ENCODE measurements at places on chromosomes 4 and X. TPM values are rescaled to one million over a fixed set of nuclear protein-coding genes. Genes with fewer than 3 reads are reported as not detected.
A peak's percentile ranks its signal among the peaks of the same experiment; 100 is the strongest.

The ATP1B4 gene
- not detected for polyA plus RNA-seq

The TSPAN7 gene
- 23.8 TPM for polyA plus RNA-seq

The ATP2B3 gene
- not detected for polyA plus RNA-seq

The PRKG2 gene
- 19.9 TPM for polyA plus RNA-seq

The SNX12 gene
- 66.1 TPM for polyA plus RNA-seq

The AKAP4 gene
- polyA plus RNA-seq, result not detected

The MAGEE1 gene
- not detected for polyA plus RNA-seq

The GPAT3 gene
- polyA plus RNA-seq, result 13.0 TPM

- no peak overlapping the region for H3K4me3 ChIP-seq
- no peak for DNase-seq
- no peaks in the 10 kb centered on the region for H3K27me3 ChIP-seq
- no peaks in the 10 kb centered on the region for H3K4me1 ChIP-seq
These were observed 22.8 kb downstream of the USP38 start for GRCh38 chr4:143207555-143207954.

DNA sequence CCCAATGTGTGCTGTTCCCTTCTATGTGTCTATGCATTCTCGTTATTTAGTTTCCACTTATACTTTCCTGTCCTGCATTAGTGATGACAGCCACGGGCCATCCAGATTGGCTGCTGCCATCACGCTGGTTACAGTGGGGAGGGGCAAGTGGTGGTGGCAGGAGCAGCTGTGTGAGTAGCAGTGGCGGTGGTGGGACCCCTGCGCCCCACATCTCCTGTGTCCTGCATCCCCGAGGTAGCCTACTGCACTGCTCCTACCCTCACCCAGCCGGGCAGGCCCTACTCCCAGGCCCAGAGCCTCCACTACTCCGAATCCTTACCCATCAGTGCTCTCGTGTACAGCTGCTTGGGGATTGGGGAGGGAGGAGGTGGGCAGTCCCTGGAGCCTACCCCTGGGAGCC lies 798.7 kb upstream of the AGA start:
- no peaks in the 10 kb centered on the region for H3K36me3 ChIP-seq
- DNase-seq, result no peak
- H3K27ac ChIP-seq, result no peak overlapping the region
- H3K27me3 ChIP-seq, result no peaks in the 10 kb centered on the region

DNA sequence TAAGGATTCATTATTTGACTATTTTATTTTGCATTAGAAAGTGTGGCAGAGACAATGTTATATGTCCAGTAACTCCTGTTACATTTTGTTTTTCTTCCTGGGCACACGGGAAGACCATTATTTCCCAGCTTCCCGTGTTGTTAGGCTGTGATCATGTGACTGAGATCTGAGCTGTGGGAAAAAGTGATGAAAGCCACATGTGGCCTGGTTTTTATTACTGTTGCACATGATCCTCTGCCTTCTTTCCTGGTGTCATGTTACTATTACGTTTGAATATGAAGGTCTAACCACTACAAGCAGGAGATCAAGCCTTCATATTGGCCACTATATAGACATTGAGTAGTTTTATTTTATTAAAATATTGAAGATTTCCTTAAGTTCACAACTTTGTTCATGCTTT lies 28.2 kb upstream of the MID1 start:
- H3K27me3 ChIP-seq, result no peaks in the 10 kb centered on the region
- no peak for DNase-seq
- no peak overlapping the region for H3K4me3 ChIP-seq
- H3K27ac ChIP-seq, result no peak overlapping the region

DNA sequence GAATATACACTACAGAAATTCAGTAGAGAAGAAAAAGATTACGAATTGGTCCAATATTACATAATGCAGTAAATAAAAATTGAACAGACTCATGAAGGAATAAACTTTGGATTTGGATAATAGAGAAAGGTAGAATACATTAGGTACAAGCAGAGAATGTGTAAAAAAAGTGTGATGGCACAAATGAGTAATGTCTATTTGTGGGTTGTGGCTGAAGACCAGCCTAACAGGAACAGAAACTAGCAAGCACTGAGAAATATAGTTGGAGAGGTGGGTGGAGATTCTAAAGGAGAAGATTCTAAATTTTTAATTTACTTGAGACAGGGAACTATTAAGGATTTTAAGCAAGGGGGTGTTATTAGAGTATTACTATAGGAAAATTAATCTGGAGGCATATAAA lies 15.2 kb upstream of the CLOCK start:
- no peaks in the 10 kb centered on the region for H3K27me3 ChIP-seq
- no peak for DNase-seq
- no peak overlapping the region for H3K4me3 ChIP-seq
- H3K4me1 ChIP-seq, result no peaks in the 10 kb centered on the region
- no peak overlapping the region for H3K27ac ChIP-seq

DNA sequence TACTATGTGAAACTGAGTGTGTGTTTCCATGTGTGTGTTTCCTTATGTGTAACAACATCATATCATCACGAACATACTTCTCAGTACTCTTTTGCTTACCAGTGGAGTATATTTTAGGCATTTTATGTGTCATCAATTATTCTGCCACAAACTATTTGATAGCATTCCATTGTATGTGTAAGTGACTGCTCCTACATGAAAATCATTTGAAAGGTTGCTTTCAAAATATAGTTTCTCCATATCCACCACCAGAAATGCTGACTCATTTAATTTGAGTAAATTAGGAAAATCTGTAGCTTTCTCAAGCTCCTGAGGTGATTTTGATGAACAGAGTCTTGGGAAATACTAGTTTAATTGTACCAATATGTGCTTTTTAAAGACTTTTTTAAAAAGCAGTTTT lies 376.2 kb downstream of the PCDH18 start:
- no peak overlapping the region for H3K27ac ChIP-seq
- no peaks in the 10 kb centered on the region for H3K27me3 ChIP-seq
- no peak for DNase-seq
- no peaks in the 10 kb centered on the region for H3K36me3 ChIP-seq
- no peak overlapping the region for H3K4me3 ChIP-seq

GRCh38 chrX:132119283-132119682 lies 8.5 kb downstream of the FRMD7 start:
- DNase-seq, result no peak
- H3K27ac ChIP-seq, result no peak overlapping the region
- no peaks in the 10 kb centered on the region for H3K27me3 ChIP-seq
- H3K4me3 ChIP-seq, result no peak overlapping the region
- H3K36me3 ChIP-seq, result no peaks in the 10 kb centered on the region

- DNase-seq, result no peak
- no peaks in the 10 kb centered on the region for H3K27me3 ChIP-seq
- no peak overlapping the region for H3K4me3 ChIP-seq
- no peaks in the 10 kb centered on the region for H3K4me1 ChIP-seq
These were observed 185.3 kb downstream of the MID1IP1 start for GRCh38 chrX:38986586-38986985.

DNA sequence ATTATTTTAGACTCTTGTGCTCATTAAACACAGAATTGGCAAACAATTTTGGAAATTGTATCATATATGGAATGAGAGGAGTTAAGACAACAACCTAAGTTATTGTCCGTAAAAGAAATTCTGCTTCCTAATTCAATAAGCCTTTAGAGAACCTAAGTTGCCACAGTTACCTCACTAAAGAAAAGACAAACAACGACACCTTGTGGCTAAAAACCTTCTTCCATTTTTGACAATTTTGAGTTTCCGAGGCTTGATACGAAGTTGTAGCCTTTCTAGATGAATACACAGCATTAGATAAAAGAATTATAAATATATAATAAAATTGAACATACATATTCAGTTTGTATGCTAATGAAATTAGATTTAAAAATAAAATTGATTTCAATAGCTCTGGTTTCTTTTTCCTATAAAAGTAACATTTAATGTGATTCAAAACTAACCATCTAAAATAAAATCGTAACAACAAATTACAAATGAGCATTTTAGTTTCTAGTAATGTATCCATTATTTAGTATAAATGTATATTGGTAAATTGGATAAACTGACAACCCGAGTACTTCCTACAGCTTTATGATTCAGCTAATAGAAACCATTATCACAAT lies 275.1 kb downstream of the GPM6A start:
- no peaks in the 10 kb centered on the region for H3K4me1 ChIP-seq
- no peak overlapping the region for H3K4me3 ChIP-seq
- no peaks in the 10 kb centered on the region for H3K27me3 ChIP-seq
- DNase-seq, result no peak

DNA sequence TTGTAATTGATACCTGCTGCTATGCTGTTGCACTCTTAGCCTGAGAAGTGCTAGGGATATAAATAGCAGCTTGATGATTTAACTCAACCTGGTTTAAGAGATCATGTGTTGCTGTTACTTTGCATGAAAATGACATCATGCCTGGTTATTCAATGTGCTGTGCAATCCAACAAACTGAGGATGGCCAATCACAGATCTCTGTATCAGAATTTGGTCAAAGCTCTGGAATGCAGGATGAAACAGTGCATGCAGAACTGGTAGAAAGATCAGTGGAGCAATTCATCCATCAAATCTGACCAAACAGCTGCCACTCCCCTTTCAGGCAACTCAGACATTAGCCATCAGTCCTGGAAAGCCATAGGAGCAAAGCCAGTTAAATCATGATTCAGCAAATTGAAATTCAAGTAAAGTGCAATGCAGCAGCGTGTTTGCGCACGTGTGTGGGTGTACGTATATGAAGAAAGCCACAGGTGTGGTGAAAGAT lies 160.3 kb upstream of the RASGEF1B start:
- no peaks in the 10 kb centered on the region for H3K27me3 ChIP-seq
- no peaks in the 10 kb centered on the region for H3K36me3 ChIP-seq
- H3K27ac ChIP-seq, result no peak overlapping the region

DNA sequence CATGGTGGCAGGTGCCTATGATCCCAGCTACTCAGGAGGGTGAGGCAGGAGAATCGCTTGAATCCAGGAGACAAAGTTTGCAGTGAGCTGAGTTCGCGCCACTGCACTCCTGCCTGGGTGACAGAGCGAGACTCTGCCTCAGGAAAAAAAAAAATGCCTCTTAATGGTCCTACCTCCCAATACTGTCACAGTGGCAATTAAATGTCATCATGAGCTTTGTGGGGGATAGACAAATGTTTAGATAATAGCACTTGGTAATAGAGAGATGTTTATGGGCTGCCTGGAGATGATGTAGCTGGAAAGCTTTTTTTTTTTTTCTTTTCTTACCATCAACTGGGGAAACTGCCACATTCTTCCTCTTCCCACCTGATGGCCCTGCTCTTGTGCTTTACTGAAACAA lies 33.0 kb downstream of the GRK4 start:
- no peak overlapping the region for H3K27ac ChIP-seq
- no peak for DNase-seq
- H3K27me3 ChIP-seq, result no peaks in the 10 kb centered on the region
- no peak overlapping the region for H3K4me3 ChIP-seq
- no peaks in the 10 kb centered on the region for H3K36me3 ChIP-seq

- peak overlapping the region; percentile 89 for H3K27ac ChIP-seq
- peak overlapping the region; percentile 70 for H3K4me3 ChIP-seq
- H3K36me3 ChIP-seq, result no peaks in the 10 kb centered on the region
- DNase-seq, result no peak
- peaks cover 11% of the 10 kb centered on the region for H3K4me1 ChIP-seq
These were observed 488 bp downstream of the TBC1D25 start for GRCh38 chrX:48540028-48540375.

GRCh38 chrX:13658602-13659001 lies 5.7 kb downstream of the TCEANC start:
- no peaks in the 10 kb centered on the region for H3K4me1 ChIP-seq
- peak overlapping the region; percentile 69 for H3K27ac ChIP-seq
- H3K27me3 ChIP-seq, result no peaks in the 10 kb centered on the region
- no peak for DNase-seq

GRCh38 chrX:123477673-123478072 lies 255.2 kb downstream of the THOC2 start:
- DNase-seq, result no peak
- peak overlapping the region; percentile 48 for H3K27ac ChIP-seq
- H3K36me3 ChIP-seq, result no peaks in the 10 kb centered on the region

DNA sequence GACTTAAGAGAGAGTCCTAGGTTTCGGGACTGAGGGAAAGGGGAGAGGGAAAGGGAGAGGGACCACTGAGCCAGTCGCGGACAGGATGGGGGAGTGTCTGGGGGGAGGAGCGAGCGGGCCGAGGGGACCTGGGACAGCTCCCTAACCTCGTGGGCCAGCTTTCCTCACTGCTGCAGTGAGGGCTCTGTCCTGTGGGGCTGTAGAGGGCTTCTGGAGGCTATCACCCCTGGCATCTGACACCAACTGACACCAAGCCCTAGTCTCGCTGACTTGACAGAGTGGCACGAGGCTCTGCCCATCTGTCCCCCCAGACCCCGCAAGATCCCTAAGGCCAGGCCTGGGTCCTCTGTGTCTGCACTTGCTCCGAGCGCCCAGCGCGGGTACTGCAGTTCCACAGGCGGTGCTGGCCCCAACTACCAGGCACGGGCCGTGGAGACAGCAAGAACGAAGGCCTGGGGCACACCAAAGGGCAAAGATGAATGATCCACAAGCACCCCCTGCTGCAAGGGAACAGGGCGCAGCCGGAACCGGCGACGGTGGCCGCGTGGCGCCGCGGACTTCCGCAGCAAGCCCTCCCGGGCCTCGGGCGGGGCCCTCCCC lies 465 bp downstream of the HAUS7 start:
- peaks cover 2% of the 10 kb centered on the region for H3K27me3 ChIP-seq
- DNase-seq, result no peak
- H3K4me3 ChIP-seq, result peak overlapping the region; percentile 41
- no peaks in the 10 kb centered on the region for H3K4me1 ChIP-seq

GRCh38 chrX:111645607-111646006 lies 35.4 kb upstream of the ALG13 start:
- no peak overlapping the region for H3K27ac ChIP-seq
- H3K27me3 ChIP-seq, result no peaks in the 10 kb centered on the region
- no peak for DNase-seq
- H3K4me3 ChIP-seq, result no peak overlapping the region
- H3K36me3 ChIP-seq, result no peaks in the 10 kb centered on the region
- H3K4me1 ChIP-seq, result no peaks in the 10 kb centered on the region

- no peak overlapping the region for H3K27ac ChIP-seq
- DNase-seq, result no peak
These were observed 73.0 kb upstream of the SCOC start for GRCh38 chr4:140300271-140300970.

GRCh38 chrX:101383679-101384205 lies 2.2 kb downstream of the BTK start:
- H3K4me3 ChIP-seq, result no peak overlapping the region
- H3K27ac ChIP-seq, result no peak overlapping the region
- no peaks in the 10 kb centered on the region for H3K27me3 ChIP-seq
- DNase-seq, result no peak

DNA sequence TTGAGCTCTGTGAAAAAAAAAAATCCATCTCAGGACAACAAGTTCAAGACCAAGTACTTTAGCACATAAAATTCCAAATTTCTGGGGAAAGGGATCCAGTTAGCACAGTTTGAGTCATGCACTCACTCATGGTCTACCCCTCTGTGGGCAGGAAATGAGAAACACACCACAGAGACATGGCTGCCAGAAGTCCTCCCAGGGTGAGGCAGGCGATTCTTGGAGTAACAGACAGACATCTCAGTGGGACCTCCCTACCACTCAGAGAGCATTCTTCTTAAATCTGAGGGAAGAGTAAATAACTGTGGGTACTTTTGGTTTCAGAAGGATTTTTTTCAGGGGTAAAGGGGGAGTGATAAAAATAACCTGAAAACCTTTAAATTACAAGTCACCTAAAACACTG lies 14.1 kb downstream of the CXCL1 start:
- H3K27ac ChIP-seq, result no peak overlapping the region
- H3K27me3 ChIP-seq, result no peaks in the 10 kb centered on the region
- no peak for DNase-seq
- no peak overlapping the region for H3K4me3 ChIP-seq

- H3K27ac ChIP-seq, result no peak overlapping the region
- no peak for DNase-seq
- H3K4me1 ChIP-seq, result peaks cover 4% of the 10 kb centered on the region
These were observed 32.0 kb downstream of the ABCE1 start for GRCh38 chr4:145130130-145130529.

Data from sigmoid colon (tissue), 7 donors.